ENCODE measurements at places on chromosomes 11 and 22.
A peak's percentile ranks its signal among the peaks of the same experiment; 100 is the strongest.

- no peak for DNase-seq
These were observed 9.6 kb downstream of the P2RY2 start for GRCh38 chr11:73227571-73228211.

DNA sequence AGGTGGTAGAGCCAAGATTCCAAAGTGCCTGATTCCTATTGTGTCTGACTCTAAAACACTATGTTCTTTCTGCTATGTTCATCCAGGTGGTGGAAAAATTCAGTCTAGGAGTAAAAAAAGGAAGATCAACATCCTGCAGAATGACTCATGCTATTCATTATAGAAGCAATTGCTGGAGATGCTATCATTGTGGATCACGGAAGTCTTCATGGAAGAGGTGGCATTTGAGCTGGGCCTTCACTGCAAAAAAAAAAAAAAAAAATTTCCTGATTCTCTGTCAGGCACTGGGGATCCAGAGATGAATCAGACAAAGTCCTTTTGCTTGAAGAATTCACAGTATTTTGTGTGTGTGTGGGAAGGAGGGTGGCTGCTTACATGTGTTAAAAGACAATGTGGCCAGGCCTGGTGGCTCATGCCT lies 1.4 kb upstream of the UVRAG start:
- DNase-seq: no peak

DNA sequence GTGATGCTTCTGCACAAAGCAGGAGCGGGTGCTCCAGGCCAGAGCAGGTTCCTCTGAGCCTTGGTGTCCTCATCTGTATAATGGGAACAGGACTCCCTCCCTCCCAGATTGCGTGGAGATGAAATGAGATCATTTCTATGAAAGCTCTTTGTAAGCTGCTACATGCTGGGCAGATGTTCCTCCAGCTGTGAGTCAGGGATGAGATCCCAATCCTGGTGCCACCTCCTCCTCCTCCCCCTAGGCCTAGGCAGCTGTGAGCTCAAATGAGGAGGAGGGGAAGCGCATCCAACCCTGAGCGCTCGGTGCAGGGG lies 7.0 kb upstream of the CABP2 start:
- no peak for DNase-seq

DNA sequence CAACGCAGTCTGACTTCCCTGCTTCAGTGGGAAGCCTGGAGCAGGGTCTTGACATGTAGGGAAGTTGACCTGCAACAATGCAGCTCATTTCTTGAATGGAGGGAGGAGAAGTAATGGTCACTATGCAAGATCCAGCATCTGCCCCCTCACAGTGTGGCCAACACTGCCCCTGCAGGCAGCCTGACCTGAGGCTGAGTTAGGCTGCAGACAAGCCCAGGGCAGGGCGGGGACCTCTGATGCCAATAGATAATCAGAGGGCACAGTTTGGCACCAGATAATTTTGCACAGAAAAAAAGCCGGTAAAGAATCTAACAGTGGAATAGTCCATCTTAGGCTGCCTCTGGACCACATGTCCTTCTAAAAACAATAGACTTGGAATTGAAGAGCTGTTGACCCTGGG lies 182.3 kb downstream of the DSCAML1 start:
- no peak for DNase-seq

GRCh38 chr22:18133452-18133851 lies 16.5 kb upstream of the USP18 start:
- DNase-seq: no peak

GRCh38 chr22:26651815-26652214 lies 5.6 kb upstream of the MIAT start:
- no peak for DNase-seq

DNA sequence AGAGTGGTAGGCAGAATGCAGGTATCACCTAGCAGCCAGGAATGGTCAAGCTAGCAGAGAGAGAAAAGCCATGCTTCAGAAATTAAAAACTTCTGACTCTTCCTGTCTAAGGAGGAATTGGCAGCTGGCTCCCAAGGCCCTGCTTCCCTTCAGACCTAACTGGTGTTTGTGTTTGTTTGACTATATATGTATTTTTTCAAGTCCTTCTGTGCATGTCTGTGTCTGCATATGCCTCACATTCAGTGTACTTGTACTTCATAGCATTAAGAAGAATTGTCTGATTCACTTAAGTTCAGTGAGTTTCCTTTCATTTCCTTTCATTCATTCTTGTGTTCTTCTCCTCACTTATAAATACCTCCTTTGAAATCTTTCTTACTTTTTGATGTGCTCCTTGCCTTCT lies 109.0 kb upstream of the RRM1 start:
- DNase-seq: no peak

GRCh38 chr11:86627776-86628455 lies 44.5 kb downstream of the ME3 start:
- no peak for DNase-seq

DNA sequence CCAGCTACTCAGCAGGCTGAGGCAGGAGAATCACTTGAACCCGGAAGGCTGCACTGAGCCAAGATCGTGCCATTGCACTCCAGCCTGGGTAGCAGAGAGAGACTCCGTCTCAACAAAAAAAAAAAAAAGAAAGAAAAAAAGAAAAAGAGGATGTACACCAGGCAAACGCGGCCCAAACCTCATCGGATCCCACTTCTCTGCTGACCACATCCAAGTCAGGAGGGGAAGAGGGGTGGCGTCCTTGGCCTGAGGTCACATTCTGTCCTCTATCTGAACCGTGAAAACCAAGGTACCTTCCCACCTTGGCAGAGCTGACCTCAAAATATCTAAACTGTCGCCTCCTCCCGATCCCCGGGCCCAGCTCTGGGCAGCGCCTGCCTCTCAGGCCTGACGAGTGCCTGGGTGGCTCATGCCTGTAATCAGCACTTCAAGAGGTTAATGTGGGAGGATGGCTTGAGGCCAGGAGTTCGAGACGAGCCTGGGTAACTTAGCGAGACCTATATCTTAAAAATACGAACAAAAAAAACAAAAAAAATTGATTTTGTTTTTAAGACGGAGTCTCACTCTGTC lies 25.1 kb downstream of the RGL4 start:
- no peak for DNase-seq

DNA sequence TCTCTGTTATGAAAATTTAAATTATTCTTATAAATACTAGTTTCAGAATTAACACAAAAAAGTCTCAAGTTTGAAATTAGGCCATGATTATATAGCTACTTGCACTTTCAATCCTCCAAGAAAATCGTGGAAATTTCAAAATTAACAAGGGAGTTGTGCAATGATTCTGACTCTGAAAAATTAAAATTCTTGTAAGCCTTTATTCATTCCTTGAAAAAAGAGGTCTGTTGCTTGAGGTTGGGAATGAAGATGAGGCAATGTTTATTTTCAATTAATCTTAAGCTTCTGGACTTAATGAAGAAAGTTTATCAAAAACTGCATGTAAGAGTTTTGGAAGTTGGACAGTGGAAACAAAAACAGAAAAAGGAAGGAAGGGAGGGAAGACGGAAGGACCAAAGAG lies 128.2 kb upstream of the FIBIN start:
- no peak for DNase-seq

DNA sequence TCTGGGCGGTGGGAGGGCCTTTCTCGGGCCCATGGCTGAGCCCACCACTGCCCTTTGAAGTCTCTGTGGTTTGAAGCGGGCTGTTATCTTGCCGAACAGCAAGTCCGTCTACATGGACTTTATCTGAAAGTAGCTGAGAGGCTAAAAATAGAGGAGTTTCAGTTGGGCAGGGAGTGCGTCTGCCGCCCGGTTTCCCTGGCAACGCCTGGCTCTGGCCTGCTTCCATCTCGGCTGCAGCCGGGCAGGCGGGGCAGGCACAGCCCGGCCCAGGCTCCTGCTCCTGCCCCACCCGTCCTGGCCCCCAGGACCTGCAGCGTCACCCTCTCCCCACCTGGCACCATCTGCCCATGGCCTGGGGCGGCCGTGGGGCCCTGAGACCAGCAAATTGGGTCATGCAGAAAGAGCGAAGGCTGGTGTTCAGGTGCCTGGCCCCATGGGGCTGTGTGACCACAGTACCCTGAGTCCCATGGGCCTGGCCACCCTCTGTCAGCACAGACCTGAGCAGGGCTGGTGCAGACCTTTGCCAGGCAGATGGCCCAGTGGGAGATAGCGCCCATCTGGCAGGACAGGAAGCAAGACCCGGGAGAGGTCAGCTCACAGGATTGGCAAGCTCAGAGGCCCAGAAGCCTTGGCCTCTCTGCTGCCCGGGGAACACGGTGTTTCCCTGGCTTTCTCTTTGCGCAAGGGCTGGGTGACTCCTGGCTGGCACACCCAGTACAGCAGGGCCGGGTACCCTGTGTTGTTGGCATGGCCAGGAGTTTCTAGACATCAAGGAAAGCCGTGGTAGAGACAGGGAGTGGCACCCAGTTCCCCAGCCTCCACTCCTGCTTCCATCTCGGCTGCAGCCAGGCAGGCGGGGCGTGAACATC lies 79.1 kb upstream of the KCNQ1OT1 start:
- peak; percentile 13 for DNase-seq

GRCh38 chr11:69663326-69663725 lies 11.8 kb downstream of the LTO1 start:
- DNase-seq: no peak

GRCh38 chr22:30228509-30229359 lies 17.8 kb downstream of the LIF start:
- no peak for DNase-seq

DNA sequence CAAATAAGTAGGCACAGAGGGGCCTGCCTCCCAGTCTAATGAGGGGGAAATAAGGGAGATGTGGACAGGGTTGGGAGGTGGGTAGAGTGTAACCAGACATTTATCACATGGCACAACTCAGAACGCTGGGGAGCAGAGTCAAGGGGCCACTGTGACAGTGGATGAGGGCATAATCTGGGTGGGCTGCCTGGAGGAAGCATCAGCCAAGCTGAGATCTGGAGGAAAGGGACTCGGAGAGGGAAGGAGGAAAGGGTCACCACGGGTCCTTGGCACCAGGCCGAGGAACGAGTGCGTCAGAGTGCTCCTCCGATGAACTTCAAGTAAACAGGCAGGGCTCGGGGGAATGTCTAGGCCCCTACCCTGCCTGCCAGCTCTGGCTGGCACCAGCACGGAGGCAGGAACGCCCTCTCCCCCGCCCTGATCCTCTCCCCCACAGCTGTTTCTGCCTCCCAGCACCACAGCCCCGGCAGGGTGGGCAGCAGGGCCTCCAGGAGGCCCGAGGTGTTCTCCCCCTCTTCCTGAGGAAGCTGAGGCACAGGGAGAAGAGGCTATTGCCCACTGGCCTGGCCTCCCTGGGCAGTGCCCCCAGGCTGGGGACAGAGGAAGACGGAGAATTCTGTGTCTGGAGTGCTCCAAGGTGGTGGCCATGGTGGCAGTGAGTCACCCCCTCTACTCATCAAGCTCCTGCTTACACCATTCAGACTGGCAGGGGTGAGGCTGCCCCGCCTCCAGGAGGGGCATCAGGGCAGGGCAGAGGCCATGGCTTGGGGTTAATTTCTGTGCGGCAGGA lies 4.2 kb downstream of the ALDH3B1 start:
- DNase-seq: no peak

GRCh38 chr11:61513143-61513765 lies 4.7 kb downstream of the LRRC10B start:
- DNase-seq: no peak

GRCh38 chr11:21635394-21636145 lies 557.3 kb upstream of the ANO5 start:
- DNase-seq: no peak

- DNase-seq: peak; percentile 44
These were observed 17.3 kb downstream of the RPUSD4 start for GRCh38 chr11:126194121-126194543.

GRCh38 chr22:36982136-36982535 lies 37.1 kb downstream of the TST start:
- no peak for DNase-seq

DNA sequence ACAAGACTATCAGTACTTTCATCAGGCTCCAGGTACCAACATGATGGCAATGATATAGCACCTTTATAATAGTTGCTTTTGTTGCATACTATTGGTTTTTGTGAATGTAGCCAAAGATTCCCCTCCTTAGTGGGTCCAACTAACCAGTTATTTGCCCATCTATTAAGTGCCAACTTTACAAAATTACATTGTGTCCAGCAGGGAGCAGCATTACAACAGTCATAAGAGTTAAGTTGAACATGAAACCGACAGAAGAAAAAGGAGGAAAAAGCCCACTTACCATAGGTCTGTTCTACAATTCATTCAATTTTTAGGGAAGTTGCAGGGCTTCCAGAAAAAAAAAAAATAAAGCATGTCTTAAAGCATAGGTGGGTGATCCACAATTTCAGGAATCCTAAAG lies 21.6 kb downstream of the IMMP1L start:
- no peak for DNase-seq

Data from activated T-cell treated with anti-CD3 and anti-CD28 coated beads, Interleukin-2, amount 50 U/mL, for 48 hours (primary cell).